ENCODE measurements at places on chromosomes 3 and 15. TPM values are rescaled to one million over a fixed set of nuclear protein-coding genes. Genes with fewer than 3 reads are reported as not detected.

The SLC51A gene
- total RNA-seq, result not detected

The RASGRP1 gene
- 204 TPM for total RNA-seq

The RARB gene
- not detected for total RNA-seq

The VIPR1 gene
- total RNA-seq, result 19.9 TPM

The ZNF280D gene
- total RNA-seq, result 26.9 TPM

The AADACL2 gene
- not detected for total RNA-seq

The GOLGA6D gene
- total RNA-seq, result not detected

The CNTN6 gene
- not detected for total RNA-seq

The KY gene
- not detected for total RNA-seq

The WDR93 gene
- not detected for total RNA-seq

The SLTM gene
- 116 TPM for total RNA-seq

The RGMA gene
- total RNA-seq, result 0.15 TPM

The MINDY2 gene
- 17.5 TPM for total RNA-seq

The NME9 gene
- total RNA-seq, result not detected

The C3orf38 gene
- 30.5 TPM for total RNA-seq

The C3orf49 gene
- not detected for total RNA-seq

The KIF15 gene
- 58.8 TPM for total RNA-seq

The C3orf70 gene
- total RNA-seq, result not detected

The SLC12A8 gene
- total RNA-seq, result 0.37 TPM

The MAP1A gene
- total RNA-seq, result 9.9 TPM

The SLC2A2 gene
- total RNA-seq, result not detected

The GABRR3 gene
- total RNA-seq, result not detected

The ANKDD1A gene
- total RNA-seq, result 1.1 TPM

The RETNLB gene
- total RNA-seq, result not detected
